ENCODE measurements at places on chromosomes 4 and X. TPM values are rescaled to one million over a fixed set of nuclear protein-coding genes. Genes with fewer than 3 reads are reported as not detected.

PASD1 gene
- not detected for total RNA-seq

REST gene
- total RNA-seq = 41.7 TPM

SAT1 gene
- 417 TPM for total RNA-seq

FBXW7 gene
- 85.0 TPM for total RNA-seq

RPGR gene
- total RNA-seq = 16.6 TPM

PAGE3 gene
- not detected for total RNA-seq

PPP2R2C gene
- total RNA-seq = 0.58 TPM

FGF2 gene
- total RNA-seq = 30.5 TPM

KIF4A gene
- 0.18 TPM for total RNA-seq

MAGEA2B gene
- total RNA-seq = not detected

NAA11 gene
- not detected for total RNA-seq

RCHY1 gene
- total RNA-seq = 38.3 TPM

UGT2A1 gene
- total RNA-seq = not detected

All from sciatic nerve (tissue), 2 donors.